GDM1 (cell line): ENCODE measurements at places on chromosomes 6 and 20.

DNA sequence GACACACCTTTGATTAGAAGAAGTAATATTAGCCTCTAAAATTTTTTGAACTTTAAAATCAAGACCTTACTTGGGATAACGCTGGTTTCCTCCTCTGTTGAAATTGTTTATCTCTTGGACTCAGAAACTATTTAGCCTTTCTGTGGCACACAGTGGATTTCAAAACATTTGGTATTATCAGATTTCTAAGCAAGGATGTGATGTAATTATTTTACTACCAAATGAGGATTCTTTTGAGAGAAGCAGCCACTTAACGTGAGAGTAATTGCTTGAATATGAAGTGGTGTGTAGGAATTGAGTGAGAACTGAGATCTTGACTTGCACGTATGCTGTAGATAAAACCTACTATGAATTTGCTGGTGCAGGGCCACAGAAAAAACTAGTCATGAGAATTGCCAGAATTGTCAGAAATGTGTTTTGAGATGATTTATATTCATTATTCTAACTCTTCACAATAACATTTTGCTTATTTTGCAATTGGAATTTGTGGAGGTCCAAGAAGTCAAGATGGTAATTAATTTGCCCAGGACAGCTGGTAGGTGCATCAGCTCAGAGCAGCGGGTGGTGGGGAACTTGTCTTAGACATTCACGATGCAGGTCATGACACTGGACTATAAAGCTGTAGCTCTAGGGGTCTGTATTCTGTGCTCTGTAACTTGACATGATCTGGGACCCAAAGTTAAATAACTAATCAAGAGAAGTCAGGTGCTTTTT lies 53.4 kb downstream of the AKAP12 start:
- no peak for DNase-seq

- DNase-seq: no peak
These were observed 90.0 kb upstream of the BHLHE23 start for GRCh38 chr20:63096681-63097335.

- no peak for DNase-seq
These were observed 99.2 kb downstream of the EDN3 start for GRCh38 chr20:59399426-59400099.

- no peak for DNase-seq
These were observed 143.0 kb downstream of the FIG4 start for GRCh38 chr6:109834131-109834530.

DNA sequence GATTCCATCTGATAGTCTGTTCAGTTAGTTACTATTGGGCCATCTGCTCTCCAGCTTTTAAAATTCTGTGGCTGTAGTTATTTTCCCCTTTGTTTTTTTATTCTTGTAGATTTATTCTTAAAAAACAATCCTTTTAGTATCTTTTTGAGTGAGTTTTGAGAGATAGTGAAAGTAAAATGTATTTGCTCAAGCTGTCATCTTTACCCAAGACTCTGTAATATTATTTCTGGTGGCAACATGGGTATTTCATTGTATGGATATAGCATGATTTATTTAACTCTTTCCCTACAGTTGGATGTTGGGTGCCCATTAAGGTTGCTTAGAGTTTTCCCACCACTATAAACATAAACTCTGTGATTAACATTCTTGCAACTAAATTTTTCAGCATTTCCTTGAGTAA lies 24.6 kb downstream of the STK4 start:
- no peak for DNase-seq

DNA sequence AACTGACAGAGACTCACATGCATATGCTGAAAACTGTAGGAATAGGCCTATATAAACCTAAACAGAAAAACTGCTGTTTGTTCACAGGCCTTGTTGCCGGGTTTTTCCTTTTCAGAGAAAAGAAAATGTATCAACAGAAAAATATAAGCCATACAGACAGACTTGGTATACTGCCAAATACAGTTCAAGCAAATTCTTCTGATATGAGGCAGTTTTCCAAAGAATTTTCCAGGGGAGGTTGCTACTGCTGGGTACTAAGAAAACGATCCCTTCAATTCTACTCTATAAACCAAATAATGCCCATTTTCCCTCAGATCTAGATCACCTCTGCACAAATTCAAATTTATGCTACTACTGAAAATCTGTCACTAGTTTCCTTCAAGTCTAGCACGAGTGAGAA lies 59.4 kb downstream of the ME1 start:
- DNase-seq: no peak

- DNase-seq: no peak
These were observed 1.9 kb upstream of the MYLK4 start for GRCh38 chr6:2752477-2753109.

DNA sequence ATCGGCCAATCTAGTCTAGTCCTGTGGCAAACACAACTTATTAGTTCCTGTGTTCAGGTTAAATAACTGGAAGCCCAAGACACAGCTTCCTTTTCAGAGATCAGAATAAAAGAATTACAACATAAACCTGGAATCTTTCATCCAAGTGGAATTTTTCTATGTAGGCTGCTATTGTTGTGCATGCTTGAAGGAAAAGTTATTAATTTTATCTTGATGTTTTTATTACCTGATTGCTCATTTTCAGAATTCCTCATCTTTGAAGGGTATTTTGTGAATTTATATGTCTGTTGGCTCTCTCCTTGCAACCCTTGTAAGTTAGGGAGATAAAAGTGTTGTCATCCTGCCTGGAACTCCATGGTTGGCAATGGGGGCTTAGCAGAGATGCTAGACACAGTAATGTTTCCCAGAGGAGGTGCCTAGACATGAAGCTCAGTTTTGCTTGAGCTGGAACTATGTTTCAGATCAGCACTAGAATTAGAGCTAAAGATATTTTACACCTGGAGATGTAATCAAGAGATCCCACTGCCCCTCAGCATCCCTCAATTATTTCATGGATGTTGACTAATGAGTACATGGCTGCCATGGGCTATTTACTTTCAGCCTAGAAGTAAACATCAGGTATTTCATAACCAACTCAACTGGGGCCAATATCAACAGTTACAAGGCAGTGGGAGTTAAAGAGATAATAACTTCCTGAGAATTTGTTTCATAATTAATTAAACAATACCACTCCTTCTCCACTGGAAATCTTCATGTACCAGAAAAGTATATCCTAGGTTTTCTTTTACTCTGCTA lies 367.0 kb upstream of the MARCKS start:
- DNase-seq: no peak

GRCh38 chr20:51700809-51701285 lies 67.3 kb downstream of the ATP9A start:
- no peak for DNase-seq

DNA sequence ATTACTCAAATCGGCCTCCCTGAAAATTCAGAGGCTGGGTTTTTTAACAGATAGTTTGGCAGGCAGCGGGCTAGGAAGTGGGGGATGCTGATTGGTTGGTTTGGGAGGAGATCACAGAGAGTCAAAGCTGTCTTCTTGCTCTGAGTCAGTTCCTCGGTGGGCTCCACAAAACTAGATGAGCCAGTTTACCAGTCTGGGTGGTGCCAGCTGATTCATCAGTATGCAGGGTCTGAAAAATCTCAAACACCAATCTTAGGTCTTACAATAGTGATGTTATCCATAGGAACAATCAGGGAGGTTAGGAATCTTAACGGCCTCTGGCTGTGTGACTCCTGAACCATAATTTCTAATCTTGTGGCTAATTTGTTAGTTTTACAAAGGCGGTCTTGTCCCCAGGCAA lies 190.7 kb downstream of the C6orf118 start:
- no peak for DNase-seq

DNA sequence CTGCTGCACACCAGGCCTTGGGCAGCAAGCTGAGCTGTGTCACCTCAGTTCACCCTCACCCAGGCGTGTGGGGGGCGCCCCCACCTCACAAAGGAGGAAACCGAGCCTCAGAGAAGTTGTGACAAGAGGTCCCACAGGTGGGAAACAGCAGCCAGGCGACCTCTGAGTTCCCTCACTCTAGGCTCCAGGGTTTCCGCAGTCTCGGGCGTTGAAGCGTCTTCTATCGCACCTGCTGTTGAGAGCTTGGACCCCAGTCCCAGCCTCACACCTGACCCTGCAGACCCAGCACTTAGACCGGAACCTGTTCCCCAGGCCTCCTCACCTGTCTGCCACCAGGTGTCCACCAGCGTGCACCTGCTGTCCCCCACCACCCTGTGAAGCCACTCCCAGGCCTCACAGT lies 22.3 kb upstream of the APMAP start:
- no peak for DNase-seq

DNA sequence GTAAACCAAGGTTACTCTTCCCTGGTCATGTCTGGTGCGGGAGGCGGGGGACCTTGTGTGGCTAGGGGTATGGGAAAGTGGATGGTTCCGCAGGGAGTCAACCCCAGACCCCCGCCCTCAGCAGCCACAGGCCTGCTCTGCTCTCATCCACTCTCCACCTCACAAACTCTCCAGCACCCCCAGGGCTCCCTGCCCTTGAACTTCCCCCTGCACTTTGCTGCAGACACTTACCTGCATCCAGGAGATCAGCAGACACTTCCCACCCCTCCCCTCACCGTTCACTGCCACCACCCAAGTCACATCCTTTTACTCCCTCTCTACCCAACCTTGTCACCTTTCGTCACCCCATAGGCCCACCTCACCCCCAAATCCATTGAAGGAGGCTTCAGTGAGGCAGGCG lies 3.9 kb upstream of the RAET1L start:
- DNase-seq: no peak

- no peak for DNase-seq
These were observed 17.3 kb downstream of the BNIP5 start for GRCh38 chr6:36319436-36319762.

- DNase-seq: no peak
These were observed 22.2 kb downstream of the AHI1 start for GRCh38 chr6:135475292-135475886.

GRCh38 chr20:32132911-32133549 lies 23.5 kb downstream of the TM9SF4 start:
- no peak for DNase-seq

DNA sequence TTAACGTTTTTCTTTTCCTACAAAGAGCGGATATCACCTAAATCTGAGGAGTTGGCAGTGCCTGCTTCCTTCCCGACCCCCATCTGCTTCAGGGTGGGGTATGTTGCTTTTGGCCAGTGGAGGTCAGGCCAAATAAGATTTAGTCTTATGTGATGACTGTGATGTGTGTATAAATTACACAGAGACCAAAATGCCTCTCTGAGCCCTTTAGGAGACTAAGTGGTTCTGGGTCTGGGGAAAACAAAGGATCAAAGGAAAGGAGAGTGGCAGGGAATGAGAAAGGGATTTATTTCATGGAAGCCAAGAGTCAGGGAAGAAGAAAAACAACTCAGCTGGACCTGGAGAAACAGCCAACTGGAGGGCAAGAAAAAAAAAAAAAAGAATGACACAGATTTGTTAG lies 39.1 kb upstream of the TBC1D7 start:
- no peak for DNase-seq

- no peak for DNase-seq
These were observed 42.4 kb downstream of the SSR1 start for GRCh38 chr6:7270320-7271204.

DNA sequence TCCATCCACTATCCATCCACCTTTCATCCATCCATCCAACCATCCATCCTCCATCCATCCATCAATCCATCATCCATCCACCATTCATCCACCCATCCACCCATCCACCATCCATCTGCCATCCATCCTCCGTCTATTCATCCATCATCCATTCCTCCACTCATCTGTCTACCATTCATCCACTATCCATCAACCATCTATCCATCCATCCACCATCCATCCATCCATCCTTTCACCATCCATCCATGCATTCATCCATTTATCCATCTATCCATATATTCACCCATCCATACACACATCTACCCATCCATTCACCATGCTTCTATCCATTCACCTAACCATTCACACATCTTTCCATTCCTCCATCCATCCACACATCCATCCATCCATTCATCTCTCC lies 207.0 kb upstream of the CDH4 start:
- no peak for DNase-seq

DNA sequence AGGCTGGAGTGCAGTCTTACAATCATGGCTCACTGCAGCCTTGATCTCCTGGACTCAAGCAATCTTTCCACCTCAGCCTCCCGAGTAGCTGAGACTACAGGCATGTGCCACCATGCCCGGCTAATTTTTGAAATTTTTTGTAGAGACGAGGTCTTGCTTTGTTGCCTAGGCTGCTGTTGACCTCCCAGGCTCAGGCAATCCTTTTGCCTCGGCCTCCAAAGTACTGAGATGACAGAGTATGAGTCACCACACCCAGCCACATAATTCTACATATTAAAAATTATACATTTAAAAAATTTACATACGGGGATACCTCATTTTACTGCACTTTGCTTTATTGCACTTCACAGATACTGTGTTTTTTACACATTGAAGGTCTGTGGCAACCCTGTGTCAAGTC lies 115.1 kb downstream of the MAN1A1 start:
- no peak for DNase-seq

GRCh38 chr6:44967481-44967880 lies 360.6 kb upstream of the RUNX2 start:
- DNase-seq: no peak

- peak; percentile 88 for DNase-seq
These were observed 60.1 kb upstream of the LRRC1 start for GRCh38 chr6:53734473-53735299.

GRCh38 chr20:35333606-35334005 lies 41.4 kb upstream of the FAM83C start:
- no peak for DNase-seq

DNA sequence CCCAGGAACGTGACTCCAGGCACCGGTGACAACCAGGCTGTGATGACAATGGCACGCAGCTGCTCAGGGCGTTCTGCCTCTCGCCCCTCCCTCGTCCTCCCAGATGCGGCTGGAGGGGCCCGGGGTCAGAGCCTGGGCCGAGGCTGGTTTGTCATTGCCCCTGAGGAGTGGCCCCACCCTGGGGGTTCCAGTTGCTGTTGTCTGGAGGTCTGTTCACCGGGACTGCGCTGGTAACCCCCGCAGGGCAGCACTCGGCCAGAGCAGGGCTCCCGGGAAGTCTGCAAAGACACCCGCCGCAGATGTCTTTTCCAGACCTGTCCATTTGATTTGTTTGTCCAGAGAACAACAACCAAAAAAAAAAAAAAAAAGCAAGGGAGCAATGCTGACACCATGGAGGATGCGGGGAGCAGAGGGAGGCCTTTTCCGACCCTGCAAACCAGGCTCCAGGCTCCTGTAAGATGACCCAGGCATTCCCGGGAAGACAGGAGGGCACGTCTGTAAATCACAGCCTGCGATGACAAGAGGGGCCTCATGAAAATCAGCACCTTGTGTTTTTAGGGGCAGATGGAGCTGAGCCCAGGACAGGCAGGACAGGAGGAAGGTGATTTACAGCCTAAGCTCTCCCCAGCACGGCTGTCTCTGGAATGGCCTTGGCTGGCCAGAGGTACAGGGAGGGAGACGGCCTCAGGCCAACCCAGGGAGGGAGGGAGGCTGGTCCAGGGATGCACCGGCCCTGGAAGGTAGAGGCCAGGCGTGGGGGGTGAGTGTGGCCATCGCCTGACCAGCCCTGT lies 189.3 kb downstream of the ERMARD start:
- DNase-seq: no peak

- DNase-seq: no peak
These were observed 13.8 kb downstream of the SYTL3 start for GRCh38 chr6:158663625-158664165.
